Articular chondrocyte of knee joint (primary cell): ENCODE measurements at places on chromosomes 12 and 14. TPM values are rescaled to one million over a fixed set of nuclear protein-coding genes. Genes with fewer than 3 reads are reported as not detected.

ZNF385A gene
- total RNA-seq: 2.9 and 3.6 TPM in 2 replicates

CLMN gene
- total RNA-seq: 3.1 and 4.3 TPM in 2 replicates

OR6C70 gene
- not detected in 2 replicates for total RNA-seq

JPH4 gene
- total RNA-seq: not detected in 2 replicates

LYZ gene
- 0.13 TPM in 1 of 2 replicates, not detected in the other for total RNA-seq

PTHLH gene
- total RNA-seq: 0.26 and 0.76 TPM in 2 replicates

KCTD10 gene
- 127 and 145 TPM in 2 replicates for total RNA-seq

TAS2R8 gene
- 0.22 and 0.26 TPM in 2 replicates for total RNA-seq

RGS6 gene
- not detected in 2 replicates for total RNA-seq

DLK1 gene
- 0.22 and 0.39 TPM in 2 replicates for total RNA-seq

LIN7A gene
- total RNA-seq: 0.13 TPM in 1 of 2 replicates, not detected in the other

BCAT1 gene
- total RNA-seq: 127 and 150 TPM in 2 replicates

PSMB5 gene
- 119 and 140 TPM in 2 replicates for total RNA-seq

SLC6A12 gene
- total RNA-seq: not detected in 2 replicates

VSX2 gene
- total RNA-seq: not detected in 2 replicates

PRR4 gene
- total RNA-seq: 3.4 and 4.2 TPM in 2 replicates

KCNH3 gene
- under 0.01 TPM in 2 replicates for total RNA-seq

EPYC gene
- total RNA-seq: 0.26 and 0.76 TPM in 2 replicates

CDCA3 gene
- 14.9 and 18.7 TPM in 2 replicates for total RNA-seq

TAC3 gene
- not detected in 2 replicates for total RNA-seq

IQSEC3 gene
- total RNA-seq: 0.65 TPM in 2 replicates

KSR2 gene
- 0.11 TPM in 1 of 2 replicates, not detected in the other for total RNA-seq

SERPINA9 gene
- total RNA-seq: 0.26 and 0.43 TPM in 2 replicates

THTPA gene
- 24.0 and 25.0 TPM in 2 replicates for total RNA-seq

KCNA5 gene
- total RNA-seq: not detected in 2 replicates

SCNN1A gene
- 1.4 and 1.6 TPM in 2 replicates for total RNA-seq

DEPDC4 gene
- total RNA-seq: 1.7 and 2.5 TPM in 2 replicates

ARMH4 gene
- total RNA-seq: 8.3 and 9.1 TPM in 2 replicates

TMEM263 gene
- total RNA-seq: 147 and 161 TPM in 2 replicates

CD4 gene
- 2.3 and 4.3 TPM in 2 replicates for total RNA-seq

SETD1B gene
- total RNA-seq: 5.4 and 5.9 TPM in 2 replicates

NDRG2 gene
- total RNA-seq: 0.22 and 1.7 TPM in 2 replicates

GMFB gene
- total RNA-seq: 135 and 140 TPM in 2 replicates

C1S gene
- 381 and 511 TPM in 2 replicates for total RNA-seq

HEBP1 gene
- 10.5 and 11.9 TPM in 2 replicates for total RNA-seq

NELL2 gene
- total RNA-seq: not detected in 2 replicates

ASB2 gene
- total RNA-seq: not detected in 2 replicates

DPPA3 gene
- total RNA-seq: not detected in 2 replicates

ADAM21 gene
- total RNA-seq: 0.32 and 0.52 TPM in 2 replicates

CABP1 gene
- under 0.01 TPM in 1 of 2 replicates, not detected in the other for total RNA-seq

CFL2 gene
- total RNA-seq: 126 and 166 TPM in 2 replicates

TRIM9 gene
- total RNA-seq: 2.7 and 3.7 TPM in 2 replicates

SLC10A1 gene
- not detected in 2 replicates for total RNA-seq

LRP1 gene
- total RNA-seq: 495 and 578 TPM in 2 replicates

CHGA gene
- not detected in 2 replicates for total RNA-seq

NEUROD4 gene
- total RNA-seq: not detected in 2 replicates

A2ML1 gene
- total RNA-seq: not detected in 2 replicates
